Activated CD4-positive, alpha-beta T cell treated with anti-CD3 and anti-CD28 coated beads, Interleukin-10, Interleukin-2, amounts not matched to agents 100 ng/mL and 50 ng/mL, durations not matched to agents 16 hours and 8 hours (primary cell): ENCODE measurements at places on chromosomes 4 and X.
A peak's percentile ranks its signal among the peaks of the same experiment; 100 is the strongest.

DNA sequence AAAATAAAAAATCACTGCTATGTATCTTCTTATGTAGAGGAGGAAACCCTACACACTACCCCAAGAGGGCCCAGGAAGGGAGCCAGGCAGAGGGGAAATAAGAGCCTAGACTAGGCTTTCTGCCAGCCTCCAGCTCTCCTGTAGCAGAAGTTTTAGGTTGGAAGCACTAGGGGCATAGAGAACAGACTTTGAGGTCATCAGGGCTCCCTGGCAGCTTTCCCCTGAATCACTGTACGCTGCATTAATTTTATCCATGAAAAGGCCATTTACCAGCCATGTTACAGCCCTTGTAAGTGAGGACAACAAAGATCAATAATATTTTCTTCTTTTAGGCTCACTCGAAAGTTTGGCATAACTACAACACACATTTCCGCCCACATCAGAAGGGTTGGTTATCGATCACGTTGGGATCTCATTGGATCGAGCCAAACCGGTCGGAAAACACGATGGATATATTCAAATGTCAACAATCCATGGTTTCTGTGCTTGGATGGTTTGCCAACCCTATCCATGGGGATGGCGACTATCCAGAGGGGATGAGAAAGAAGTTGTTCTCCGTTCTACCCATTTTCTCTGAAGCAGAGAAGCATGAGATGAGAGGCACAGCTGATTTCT, 24.7 kb downstream of the RPL9 start:
- no peak for DNase-seq

- DNase-seq: no peak
Measured at GRCh38 chr4:30718021-30718542, 2.1 kb upstream of the PCDH7 start.

- DNase-seq: no peak
Measured at GRCh38 chr4:6873291-6873690, 36.3 kb upstream of the TBC1D14 start.

DNA sequence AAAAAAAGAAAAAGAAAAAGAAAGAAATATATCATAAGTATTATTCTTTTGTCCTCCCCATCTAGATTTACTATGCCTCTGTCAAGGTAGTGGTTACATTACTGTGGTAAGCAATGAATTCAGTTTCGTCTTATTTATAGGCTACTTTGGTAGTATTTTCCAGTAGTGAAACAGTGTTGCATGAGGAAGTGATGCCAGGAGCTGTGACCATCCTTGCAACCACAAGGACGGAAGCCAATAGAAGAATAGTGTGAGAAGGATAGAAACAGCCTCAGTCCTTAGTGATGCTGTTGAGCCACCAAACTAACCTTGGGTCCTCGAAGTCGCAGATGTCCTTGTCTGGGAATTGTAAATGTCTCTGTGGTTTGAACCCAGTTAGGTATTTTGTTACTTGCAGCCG, 328.5 kb downstream of the PPP3CA start:
- peak; percentile 58 for DNase-seq

GRCh38 chrX:128460835-128461234, 408.6 kb upstream of the ACTRT1 start:
- no peak for DNase-seq
